ENCODE measurements at places on chromosomes 3 and 15.

DNA sequence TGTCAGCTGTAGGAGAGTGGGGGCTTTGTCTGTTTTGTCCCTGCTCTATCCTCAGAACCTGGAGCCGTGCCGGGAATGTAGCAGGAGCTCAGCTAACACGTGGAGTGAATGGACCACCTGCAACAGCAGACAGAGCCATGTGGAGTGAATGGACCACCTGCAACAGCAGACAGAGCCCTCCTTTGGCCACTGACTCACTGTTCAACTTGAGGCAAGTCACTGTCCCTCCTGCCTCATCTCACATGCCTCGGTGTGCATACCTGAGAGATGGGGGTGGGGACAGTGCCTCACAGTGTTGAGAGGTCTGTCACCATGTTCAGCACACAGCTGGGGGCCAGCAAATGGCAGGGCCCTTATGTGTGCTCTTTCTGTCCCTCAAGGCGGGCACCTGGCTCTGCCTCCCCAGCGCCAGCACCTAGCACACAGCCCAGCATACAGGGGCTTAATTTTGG is 27.9 kb downstream of the FEM1B start:
- DNase-seq: no peak

DNA sequence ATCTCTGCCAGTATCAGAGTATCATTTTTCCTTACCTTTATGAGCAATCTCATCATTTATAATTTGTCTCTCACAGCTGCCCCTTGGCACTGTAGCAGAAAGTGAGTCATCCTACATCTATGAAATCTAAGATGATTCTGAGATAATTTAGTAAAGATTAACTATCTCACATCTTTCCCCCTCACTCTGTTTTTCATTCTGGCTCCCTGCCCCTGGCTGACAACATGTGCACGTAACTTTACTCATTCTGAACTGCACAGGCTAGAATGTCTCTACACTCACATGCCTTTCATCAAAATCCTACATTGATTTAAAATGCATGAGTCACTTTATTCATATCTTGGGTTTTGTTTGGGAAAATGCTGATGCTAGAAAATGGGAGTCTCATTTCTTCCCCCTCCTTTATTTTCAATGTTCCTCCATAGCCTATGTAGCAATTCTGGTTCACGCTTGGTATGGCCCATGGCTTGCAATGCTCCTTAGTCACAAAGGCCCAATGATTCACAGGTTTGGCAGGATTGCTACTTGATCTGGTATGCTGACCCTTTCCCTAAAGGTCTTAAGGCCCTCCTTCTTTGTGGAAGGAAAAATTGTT is 838.5 kb downstream of the TUSC7 start:
- no peak for DNase-seq

DNA sequence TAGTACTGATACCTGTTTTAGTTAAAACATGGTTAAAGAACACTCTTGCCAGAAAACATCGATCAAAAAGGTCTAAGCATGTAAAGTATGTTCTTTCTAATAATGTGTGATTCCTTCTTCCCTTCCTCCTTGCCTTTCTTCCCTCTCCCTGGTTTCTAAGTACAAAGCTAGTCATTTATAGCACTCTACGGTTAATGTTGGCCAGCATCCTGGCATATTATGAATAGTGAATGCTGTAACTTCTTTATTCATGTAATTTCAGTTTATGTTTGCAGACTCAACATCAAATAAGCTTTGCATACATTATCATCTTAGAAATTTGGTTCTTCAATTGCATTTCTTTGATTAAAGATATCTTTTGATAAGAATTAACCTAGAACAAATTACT is 27.1 kb downstream of the P2RY12 start:
- no peak for DNase-seq

GRCh38 chr3:130260918-130261317 is 84.6 kb upstream of the COL6A5 start:
- no peak for DNase-seq

- DNase-seq: no peak
Observed at GRCh38 chr15:73921254-73921925, 4.9 kb upstream of the LOXL1 start.

DNA sequence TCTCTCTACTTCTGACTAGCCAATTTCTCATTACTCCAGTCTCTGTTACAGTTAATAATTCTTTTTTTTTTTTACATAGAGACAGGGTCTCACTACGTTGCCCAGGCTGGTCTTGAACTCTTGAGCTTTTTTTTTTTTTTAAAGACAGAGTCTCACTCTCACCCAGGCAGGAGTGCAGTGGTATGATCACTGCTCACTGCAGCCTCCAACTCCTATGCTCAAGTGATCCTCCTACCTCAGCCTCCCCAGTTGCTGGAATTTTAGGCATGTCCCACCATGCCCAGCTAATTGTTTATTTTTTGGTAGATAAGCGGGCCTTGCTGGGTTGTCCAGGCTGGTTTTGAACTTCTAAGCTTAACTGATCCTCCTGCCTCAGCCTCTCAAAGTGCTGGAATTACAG is 13.6 kb downstream of the IP6K1 start:
- DNase-seq: no peak
